ENCODE measurements at places on chromosomes 2 and 18.
A peak's percentile ranks its signal among the peaks of the same experiment; 100 is the strongest.

GRCh38 chr2:132415915-132416722 lies 486 bp upstream of the GPR39 start:
- peak; percentile 70 for DNase-seq

- no peak for DNase-seq
Observed at GRCh38 chr18:7467708-7468466, 99.2 kb upstream of the PTPRM start.

- DNase-seq: no peak
Observed at GRCh38 chr18:21316296-21316695, 74.3 kb downstream of the GREB1L start.

- DNase-seq: no peak
Observed at GRCh38 chr2:99933894-99934650, 208.3 kb downstream of the AFF3 start.

GRCh38 chr2:179677077-179677688 lies 184.2 kb downstream of the ZNF385B start:
- no peak for DNase-seq

- DNase-seq: no peak
Observed at GRCh38 chr18:58168993-58169392, 125.0 kb downstream of the NEDD4L start.

DNA sequence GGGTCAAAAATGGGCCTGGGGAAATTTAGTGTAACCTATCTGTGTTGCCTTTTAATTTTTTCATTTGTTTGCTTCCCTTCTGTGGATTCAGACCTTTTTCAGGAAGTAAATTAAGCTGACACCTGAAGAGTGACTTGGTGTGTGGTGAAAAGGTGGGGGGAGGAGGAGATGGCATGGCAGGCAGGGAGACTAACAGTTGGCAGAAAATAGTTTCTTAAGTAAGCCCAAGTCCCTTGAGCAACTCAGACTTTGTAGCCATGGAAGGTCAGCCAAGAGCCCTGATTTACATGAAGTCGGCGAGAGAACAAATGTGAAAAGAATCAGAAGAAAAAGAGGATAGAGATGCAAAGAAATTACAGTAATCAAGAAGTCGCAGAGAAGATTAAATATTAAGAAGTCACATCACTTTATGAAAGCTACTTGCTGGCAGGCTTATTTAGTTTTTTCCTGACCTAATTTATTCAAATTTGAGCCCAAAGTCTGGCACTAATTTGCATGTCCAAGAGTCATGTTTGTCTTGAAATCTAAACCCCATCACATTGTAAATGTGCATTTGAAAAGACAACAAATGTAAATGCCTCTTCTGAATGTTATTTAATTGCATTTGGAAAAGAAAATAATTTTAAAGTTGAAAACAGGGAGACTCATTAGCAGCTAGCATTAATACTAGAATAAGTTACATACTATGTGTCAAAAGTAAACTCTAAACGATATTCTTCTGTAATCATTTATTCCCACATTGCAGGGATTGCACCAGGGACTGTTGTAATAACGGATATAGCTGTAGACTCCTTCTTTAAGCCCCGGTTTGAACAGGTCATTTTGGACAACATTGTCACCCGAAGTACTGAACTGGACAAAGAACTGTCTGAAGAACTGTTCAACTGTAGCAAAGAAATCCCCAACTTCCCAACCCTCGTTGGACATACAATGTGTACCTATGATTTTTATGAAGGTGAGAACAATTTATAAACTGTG lies 19.3 kb downstream of the UPP2 start:
- no peak for DNase-seq

Data from 8988T (cell line).